Activated T-cell treated with anti-CD3 and anti-CD28 coated beads, Interleukin-2, amount 50 U/mL, for 72 hours (primary cell): ENCODE measurements at places on chromosomes 3 and 15. TPM values are rescaled to one million over a fixed set of nuclear protein-coding genes. Genes with fewer than 3 reads are reported as not detected.

Gene PLA2G4D
- total RNA-seq = not detected

Gene C2CD4B
- total RNA-seq = 0.24 TPM

Gene LTK
- total RNA-seq = 0.72 TPM

Gene ITPR1
- total RNA-seq = 95.2 TPM

Gene ZPLD1
- total RNA-seq = 0.17 TPM

Gene PLA2G4E
- total RNA-seq = not detected

Gene GRK7
- not detected for total RNA-seq

Gene MST1
- 29.8 TPM for total RNA-seq

Gene GPR160
- 14.4 TPM for total RNA-seq

Gene RGMA
- total RNA-seq = 1.7 TPM

Gene TRPC1
- total RNA-seq = 9.4 TPM

Gene IMPG2
- 0.86 TPM for total RNA-seq

Gene GOLGA8M
- total RNA-seq = not detected
